ENCODE measurements at places on chromosomes 7 and 10.

DNA sequence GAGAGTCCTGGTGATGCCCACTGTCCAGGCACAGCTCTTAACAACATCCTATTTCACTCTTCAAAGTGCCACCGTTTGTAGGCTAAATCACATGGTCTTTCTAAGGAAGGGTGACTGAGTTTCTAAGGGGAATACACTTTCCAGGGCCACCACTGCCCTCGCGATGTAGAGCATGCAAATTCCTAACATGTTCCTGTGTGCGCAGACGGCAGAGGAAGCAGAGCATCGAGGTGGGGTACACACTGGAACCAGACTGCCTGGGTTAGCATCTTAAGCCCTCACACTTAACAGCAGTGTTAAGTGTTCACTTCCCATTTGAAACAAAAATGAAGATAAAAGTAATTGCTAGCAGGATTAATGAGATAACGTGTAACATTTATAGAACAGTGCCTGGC is 3.0 kb downstream of the VOPP1 start:
- DNase-seq = no peak

DNA sequence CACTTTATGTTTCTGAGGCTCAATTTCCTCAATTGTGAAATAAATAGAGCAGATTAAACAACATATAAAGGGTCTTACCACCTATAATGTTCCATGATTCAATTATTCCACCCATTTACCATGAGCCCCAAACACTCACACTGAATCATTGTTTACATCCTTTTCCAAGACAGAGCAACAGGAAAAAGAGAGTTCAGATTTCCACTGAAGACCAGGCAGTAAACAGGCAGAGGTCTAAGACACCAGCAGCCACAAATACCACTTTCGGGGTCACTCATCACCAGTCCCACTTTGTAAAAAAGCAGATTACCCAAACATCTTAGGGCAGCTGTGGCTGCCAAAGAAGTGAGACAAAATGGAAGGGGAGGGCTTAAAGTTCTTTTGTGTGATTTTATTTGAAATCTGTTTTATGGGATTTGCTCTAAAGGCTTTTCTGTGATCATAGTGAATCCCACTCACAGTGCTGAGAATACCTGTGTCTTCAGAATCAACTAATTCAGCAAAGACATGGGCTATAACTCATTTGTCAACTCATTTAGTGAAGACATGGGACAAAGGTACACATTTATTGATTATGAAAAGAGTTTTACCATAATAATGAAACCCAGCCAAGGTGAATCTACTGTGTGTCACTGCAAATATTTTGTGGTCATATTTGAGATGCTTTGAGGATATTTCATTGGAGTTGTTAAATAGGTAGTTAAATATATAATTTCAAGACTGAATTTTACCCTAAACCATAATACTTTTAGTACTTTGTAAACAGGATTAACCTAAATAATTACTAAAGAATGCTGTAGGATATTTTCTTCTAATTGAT is 24.8 kb upstream of the DLD start:
- no peak for DNase-seq

DNA sequence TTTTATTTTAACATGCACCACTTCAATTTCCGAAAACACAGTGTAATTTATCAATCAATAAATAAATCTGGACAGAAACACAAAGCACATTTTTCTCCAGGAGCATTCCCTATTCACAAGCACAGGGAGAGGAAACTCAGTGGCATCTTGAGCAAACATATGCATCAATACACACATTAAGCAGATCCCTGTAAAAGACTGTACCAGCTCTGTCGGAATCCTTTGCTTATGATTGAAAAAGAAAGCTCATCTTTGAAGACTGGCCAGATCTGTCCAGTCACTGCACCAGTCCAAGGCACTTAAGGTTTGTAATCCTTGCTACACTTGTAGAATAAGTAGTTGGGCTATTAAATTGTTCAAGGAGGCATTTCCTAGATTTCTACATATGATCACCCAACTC is 343.9 kb downstream of the BMPER start:
- DNase-seq = no peak

- no peak for DNase-seq
Measured at GRCh38 chr10:131155218-131155875, 156.2 kb downstream of the TCERG1L start.

DNA sequence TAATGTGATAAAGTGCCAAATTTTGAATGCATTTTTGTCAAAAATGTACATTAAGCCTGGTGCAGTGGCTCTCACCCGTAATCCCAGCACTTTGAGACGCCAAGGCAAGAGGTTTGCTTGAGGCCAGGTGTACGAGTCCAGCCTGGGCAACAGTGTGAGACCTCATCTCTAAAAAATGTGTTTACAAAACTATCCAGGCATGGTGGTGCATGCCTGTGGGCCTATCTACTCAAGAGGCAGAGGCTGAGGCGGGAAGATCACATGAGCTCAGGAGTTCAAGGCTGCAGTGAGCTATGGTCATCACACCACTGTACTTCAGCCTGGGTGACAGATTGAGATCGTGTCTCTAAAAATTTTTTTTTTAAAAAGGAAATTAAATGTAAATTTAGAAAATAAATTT is 18.5 kb upstream of the MGMT start:
- DNase-seq = no peak

GRCh38 chr10:120948889-120949608 is 97.9 kb downstream of the WDR11 start:
- peak; percentile 87 for DNase-seq

DNA sequence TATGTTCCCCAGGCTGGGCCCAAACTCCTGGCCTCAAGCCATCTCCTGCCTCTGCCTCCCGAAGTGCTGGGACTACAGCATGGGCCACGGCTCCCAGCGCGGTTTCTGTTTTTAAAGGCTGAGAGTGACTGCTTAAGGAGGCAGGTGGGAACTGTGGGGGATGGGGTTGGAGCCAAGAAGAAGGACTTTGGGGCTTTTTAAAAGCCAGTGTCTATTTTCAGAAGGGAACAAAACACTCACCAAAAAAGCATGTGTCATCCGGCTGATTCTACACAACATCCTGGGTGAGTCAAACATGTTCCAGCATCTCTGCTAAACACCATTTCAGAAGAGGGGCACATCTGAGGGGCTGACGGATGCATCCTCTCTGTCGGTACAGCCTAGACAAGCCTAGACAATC is 824.5 kb downstream of the TYW1 start:
- no peak for DNase-seq

DNA sequence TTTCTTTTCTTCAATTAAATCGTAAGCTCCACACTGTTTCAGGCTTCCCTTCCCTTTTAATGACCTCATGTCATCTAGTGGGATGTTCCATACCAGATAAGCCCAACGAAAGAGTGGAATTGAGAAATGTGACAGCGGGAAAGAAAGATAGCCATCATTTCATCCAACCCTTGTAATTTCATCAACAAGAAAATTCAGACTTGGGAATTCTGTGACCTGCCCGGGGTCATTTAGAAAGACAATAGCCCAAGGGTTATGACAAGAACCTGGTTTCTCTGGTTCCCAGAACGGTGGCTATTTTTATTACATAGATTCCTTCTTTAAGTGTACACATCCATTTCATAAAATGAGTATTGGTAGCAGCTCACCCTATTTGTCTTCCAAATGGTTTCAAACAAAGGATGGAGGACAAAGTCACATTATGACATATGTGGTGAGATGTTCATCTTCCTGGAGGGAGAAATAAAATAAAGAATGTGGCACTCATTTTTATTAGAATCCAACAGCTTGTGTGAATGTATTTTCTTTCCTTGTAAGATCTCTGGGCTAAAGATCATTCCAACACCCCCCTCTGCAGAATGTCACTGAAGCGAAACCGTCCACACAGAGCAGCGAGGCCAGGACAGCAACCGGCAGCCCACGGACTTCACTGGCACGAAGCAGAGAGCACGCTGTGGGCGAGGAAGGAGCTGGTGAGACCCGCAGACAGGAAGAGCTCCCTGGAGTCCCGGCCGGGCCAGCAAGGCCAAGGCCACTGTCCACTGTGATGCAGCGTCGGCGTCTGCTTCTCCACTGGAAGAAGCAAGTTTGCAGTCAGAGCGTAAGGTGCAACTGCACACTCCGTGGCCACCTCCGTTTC is 199.9 kb downstream of the KLF6 start:
- DNase-seq = no peak

DNA sequence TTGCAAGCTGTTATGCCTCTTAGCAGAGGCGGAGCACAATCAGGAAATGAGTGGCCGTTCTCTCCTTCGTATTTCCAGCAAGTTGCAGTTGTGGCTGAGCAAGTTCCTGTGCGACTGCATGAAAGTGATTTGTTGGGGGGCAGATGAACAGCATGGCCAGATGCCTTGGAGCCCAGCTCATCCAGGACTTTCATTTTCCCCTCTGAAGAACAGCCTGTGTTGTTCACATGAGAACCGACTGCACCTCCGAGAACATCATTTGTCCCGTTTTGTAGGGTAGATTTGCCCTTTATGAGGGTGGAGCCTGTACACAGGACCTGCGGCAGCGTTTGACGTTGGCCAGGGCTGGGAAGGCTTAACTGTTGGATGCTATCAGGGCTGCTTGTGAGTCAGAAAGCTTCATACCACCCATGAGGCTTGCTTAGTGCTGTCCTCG is 4.4 kb downstream of the BAG3 start:
- peak; percentile 84 for DNase-seq

DNA sequence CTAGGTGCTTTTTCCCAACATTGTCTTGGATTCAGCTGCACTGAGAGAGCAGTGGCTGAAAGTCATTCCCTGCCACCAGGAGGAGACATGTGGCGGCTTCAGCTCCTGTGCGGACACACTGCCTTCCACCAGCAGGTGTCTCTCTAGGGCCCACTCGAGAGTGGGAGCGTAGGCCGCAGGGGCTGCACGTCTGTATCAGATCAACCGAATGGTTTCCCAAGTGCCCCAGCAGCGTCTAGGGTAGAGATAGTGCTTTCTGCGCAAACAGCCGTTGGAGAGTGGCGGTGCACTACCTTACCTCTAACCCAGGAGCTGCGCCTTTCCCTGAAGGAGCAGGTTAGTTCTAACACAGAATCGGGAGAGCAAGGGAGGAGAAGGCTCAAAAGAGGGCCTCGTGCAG is 31.7 kb downstream of the PAPOLB start:
- DNase-seq = peak; percentile 79

DNA sequence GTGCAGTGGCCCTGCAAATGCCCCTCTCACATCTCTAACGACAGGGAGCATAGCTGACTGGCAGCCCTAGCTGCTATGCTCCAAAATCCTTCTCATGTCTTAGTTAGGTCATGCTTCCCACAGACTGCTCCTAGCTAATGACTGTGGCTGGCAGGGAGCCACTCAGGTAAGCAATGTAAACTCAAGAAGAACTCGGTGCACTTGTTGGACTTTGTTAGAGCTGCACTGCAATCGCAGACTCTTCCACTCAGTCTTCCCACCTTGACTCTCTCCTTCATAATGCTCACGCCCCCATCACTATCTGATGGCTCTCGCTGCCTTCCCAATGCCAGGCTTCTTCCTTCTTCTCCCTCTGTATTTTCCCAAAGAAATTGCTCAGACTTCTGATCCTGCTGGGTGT is 24.0 kb downstream of the OR9A2 start:
- DNase-seq = no peak

GRCh38 chr10:7593905-7594304 is 72.9 kb downstream of the ITIH5 start:
- no peak for DNase-seq

DNA sequence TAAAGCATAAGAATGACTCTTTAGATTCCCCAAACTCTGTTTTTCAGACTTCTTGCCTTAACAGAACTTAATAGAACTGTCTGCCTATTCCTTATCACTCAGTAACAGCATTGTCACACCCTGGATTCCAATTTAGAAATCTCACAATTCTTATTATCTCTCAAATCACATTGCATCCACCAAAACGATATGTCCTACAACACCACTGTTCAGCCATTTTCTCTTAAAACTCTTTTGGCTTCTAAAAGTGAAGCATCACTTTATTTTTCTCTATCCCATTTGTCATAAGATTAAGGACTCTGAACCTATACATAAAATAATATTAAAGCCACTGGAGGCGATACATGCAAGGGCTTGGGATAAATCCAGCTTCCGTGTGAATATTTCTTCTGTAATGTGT is 1.2 kb upstream of the CPED1 start:
- DNase-seq = no peak

Data from activated effector memory CD4-positive, alpha-beta T cell treated with anti-CD3 and anti-CD28 coated beads, Interleukin-2, amount 50 U/mL, for 16 hours (primary cell).